Stimulated activated CD4-positive, alpha-beta T cell treated with anti-CD3 and anti-CD28 coated beads, Interleukin-12 subunit alpha, Interleukin-12 subunit beta, amount 100 ng/mL, for 48 hours (primary cell): ENCODE measurements at places on chromosomes 7 and 10.

DNA sequence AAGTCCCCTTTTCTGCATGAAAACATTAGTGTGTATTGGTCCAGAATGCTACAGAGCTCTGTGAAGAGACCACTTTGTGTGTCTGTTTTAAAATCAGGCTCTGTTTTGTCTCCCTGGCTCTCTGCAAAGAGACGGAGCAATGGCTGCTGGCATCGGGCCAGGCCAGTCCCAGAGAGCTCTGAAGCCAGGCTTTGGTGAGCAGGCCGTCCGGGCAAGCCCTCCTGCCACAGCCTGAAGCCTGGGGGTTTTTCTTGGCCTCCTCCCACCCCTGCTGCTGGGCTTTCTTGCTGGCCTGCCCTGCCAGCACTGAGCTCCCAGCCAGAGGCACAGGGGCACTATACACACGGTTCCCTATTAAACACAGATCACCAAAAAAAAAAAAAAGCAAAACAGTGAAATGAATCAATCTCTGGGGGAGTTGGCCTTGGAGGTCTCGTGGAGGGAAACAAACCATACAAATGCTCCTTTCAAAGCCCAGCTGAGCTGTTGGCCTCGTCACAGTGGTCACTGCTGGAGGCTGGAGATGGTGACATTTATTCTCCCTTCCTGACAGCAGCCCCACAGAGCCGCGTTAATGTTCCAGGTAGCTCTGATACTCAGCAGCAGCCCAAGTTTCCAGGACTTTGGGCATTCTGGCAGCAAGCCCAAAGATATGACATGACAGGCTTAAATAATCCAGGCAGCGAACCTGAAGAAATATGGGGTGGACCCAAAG lies 237.2 kb downstream of the TCF7L2 start:
- DNase-seq = no peak

DNA sequence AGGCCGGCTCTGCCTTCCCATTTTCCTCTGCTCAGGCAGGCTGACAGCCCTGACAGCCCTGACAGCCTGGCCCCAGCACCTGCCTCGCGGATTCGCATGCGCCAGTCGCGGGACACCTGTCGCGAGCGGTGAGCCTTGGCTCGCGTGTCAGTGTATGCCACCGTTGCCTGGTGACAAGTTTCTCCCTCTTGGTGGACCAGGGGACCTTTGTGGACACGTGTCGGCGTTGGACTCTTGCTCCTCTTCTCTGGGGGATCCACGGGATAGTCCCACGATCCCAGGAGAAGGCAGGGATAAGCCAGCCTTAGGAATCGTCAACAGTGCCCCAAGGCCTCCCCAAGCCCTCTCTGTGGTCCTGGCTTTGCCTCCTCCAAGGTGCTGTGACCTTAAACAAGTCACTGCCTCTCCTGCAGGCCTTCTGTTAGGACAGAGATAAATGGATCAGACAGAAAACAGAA lies 18.1 kb upstream of the ZNF273 start:
- DNase-seq = no peak

DNA sequence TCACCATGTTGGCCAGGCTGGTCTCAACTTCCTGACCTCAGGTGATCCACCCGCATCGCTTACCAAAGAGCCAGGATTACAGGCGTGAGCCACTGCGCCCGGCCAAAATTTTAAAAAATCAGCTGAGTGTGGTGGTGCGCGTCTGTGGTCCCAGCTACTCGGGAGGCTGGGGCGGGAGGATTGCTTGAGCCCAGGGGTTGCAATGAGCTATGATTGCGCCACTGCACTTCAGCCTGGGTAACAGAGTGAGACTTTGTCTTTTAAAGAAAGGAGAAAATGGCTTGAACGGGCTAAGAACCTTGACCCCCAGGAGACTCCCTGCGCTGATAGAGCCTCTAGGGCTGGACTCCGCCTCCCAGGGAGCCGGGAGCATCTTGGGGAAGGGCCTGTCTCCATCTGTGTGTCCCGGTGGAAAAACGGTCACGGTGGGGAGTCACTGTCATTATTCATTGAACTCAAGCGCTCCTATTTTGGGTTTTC lies 760 bp upstream of the KCTD7 start:
- no peak for DNase-seq

DNA sequence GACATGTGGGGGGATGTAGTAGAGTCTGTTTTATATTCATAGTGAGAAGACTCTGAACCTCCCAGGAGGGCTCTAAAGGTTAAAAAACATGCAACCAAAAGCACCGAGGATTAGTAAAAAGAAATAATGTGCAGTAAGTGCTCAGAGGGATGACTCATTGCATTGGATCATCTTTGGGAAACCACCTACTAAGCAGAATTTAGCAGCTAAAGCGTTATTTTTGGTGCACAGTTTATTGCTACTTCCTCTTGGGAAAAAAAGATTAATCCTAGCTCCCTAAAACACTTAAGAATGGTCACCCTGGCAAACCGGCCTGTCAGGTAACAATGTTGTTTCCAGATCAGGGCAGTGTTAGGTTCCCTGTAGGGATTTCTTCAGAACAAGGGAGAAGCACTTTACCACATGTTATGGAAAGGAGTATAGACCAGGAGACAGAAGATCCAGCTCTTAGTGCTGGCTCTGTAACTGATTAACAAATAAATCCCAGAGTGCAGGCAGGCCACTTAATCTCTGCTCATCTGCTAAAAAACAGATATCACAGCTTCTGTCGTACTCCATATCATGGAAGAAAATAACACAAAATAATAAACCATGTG lies 44.8 kb upstream of the FAM133B start:
- no peak for DNase-seq

DNA sequence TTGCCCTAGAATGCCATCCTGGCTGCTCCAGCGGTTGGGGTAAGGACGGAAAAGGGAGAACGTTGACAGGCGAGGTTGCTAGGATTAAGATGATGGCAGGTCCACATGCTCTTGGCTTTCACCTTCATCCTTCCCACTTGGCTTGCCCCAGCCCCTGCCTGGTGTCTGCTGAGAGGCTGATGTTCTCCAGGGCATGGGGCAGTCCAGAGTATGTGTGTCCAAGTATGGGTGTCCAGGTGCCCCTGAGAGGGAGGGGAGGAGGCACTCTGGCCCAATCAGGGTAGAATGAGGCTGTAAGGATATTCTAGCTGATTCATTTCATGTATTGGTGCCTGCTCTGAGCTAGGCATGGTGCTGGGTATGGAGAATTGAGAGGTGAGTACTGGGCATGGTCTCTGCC lies 12.6 kb downstream of the NEURL1 start:
- DNase-seq = no peak

DNA sequence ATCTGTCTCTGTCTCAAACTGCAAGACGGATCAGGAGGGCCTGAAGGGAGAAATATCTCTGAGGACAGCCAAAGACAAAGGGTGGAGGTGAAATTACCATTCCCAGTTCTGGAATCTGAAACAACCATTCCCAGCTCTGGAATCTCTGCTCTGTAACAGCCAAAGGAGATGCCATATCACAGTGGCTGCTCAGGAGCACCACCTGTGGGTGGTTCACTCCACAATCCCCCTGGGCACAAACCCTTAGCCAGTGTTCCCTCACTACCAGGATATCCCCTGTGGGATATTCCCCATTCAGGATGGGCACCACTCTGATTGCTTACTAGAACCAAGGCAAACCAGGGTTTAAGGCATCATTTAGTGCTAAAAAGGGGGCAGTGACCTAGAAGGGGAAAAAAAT lies 199.0 kb downstream of the HTR7 start:
- no peak for DNase-seq

- peak; percentile 81 for DNase-seq
Measured at GRCh38 chr7:139680676-139681462, 96.9 kb downstream of the HIPK2 start.

- DNase-seq = no peak
Measured at GRCh38 chr10:86899132-86899531, 58.3 kb downstream of the MMRN2 start.

- no peak for DNase-seq
Measured at GRCh38 chr7:55160539-55160938, 141.7 kb downstream of the EGFR start.

GRCh38 chr7:44949303-44949702 lies 29.5 kb downstream of the MYO1G start:
- no peak for DNase-seq

GRCh38 chr10:24215196-24215595 lies 6.3 kb downstream of the KIAA1217 start:
- DNase-seq = no peak

GRCh38 chr10:110944792-110945396 lies 25.5 kb downstream of the SHOC2 start:
- no peak for DNase-seq

DNA sequence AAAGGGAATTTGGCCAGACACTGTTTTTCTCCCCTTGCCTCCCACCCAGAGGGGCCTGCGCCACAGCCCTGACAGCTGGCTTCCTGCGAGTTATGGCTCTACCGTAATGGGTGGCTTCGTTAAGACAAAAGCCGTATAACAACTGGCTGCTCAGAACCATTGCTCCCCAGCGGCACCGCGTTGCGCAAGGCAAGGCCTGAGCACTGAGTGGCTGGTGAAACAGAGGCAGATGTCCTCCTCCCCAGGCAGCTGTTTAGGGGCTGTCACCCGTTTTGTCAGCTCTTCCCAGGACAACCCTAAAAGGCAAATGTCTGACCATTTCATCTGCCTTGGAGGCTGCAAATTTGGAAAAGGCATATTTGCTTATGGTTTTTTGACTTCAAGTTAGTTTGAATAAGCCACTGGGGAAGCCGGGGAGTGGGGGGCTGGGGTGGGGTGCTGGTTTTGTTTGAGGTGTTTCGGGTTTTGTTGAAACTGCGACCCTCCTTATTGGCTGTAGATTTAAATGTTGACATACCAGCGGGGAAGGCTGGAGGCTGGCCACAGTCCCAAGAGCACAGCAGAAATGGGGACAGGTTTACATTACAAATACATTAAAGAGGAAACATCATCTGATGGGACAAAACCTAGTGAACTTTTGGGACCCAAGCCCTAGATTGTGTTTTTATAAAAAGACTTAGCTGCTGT lies 681 bp upstream of the SPOCK2 start:
- no peak for DNase-seq

GRCh38 chr10:62136931-62137330 lies 131.7 kb downstream of the RTKN2 start:
- no peak for DNase-seq

DNA sequence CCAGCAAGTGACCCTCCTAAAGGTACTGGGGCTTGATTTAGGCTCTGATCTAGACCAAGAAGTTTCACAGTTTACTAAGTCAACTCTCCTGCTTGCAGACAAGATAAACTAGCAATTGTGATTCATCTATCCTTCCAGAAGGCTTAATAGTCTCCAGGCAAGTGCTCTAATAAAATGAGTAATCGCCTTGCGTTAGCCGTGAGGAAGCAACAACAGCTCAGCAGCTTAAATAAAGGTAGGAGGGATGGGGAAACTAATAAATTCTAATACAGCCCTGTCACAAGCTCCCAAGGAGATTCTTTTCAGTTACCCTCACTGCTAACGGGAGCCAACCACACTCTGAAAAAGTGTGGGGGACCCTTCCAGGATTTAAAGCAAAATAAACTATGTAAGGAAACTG lies 48.4 kb downstream of the FRMD4A start:
- DNase-seq = no peak
